ENCODE measurements at places on chromosomes 11 and 22.

DNA sequence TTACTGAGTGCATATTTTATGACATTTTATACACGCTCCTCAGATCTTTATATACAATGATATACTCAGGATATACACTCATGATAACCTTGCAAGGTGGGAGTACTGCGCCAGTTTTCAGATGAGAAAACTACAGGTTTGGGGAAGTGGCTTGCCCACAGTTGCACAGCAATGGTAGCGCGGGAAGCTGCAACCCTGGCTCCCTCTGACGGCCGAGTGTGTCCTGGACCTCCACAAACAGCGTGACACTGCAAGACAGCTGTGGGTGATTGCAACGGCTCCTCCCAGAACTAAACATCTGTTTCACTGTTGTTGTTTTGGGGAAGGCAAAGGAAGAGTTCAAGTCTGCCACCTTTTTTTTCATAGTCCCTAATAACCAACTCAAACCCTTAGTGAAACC, 47.0 kb downstream of the PACSIN2 start:
- DNase-seq, result peak; percentile 78

DNA sequence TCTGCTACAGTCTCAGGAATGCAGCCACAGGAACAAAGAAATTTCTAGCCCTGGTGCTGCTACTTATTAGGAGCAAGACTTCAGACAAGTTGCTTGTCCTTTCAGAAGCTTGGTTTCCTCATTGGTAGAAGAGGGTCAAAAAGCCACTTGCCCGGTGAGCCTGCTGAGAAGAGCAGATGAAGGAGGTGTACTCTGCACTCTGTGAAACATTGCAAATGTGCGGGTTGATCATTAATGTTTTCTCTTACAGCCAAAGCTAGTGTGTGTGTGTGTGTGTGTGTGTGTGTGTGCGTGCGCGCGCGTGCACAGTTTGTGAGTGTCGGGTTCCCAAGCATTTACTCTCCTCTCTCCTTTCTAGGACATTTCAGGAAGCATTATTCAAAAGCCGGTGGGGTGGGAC, 86.3 kb upstream of the NNMT start:
- DNase-seq, result no peak

GRCh38 chr11:47514825-47515647, 37.9 kb downstream of the CELF1 start:
- no peak for DNase-seq

GRCh38 chr22:28911777-28912669, 28.7 kb downstream of the ZNRF3 start:
- peak; percentile 70 for DNase-seq

GRCh38 chr22:28951969-28952521, 68.7 kb downstream of the ZNRF3 start:
- peak; percentile 92 for DNase-seq

DNA sequence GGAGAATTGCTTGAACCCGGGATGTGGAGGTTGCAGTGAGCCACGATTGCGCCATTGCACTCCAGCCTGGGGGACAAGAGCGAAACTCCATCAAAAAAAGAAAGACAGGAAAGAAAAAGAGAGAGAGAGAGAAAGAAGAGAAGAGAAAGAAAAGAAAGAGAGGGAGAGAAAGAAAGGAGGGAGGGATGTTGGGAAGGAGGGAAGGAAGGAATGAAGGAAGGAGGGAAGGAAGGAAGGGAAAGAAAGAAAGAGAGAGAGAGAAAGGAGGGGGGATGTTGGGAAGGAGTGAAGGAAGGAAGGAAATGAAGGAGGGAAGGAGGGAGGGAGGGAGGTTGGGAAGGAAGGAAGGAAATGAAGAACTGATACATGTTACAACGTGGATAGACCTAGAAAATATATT, 12.3 kb upstream of the SPINDOC start:
- DNase-seq, result no peak

- DNase-seq, result peak; percentile 88
These were observed 3.7 kb upstream of the POLD4 start for GRCh38 chr11:67356864-67357561.

- no peak for DNase-seq
These were observed 5.4 kb upstream of the POU2AF1 start for GRCh38 chr11:111384494-111384893.

GRCh38 chr11:43837879-43838278, 42.8 kb upstream of the ALKBH3 start:
- peak; percentile 35 for DNase-seq

DNA sequence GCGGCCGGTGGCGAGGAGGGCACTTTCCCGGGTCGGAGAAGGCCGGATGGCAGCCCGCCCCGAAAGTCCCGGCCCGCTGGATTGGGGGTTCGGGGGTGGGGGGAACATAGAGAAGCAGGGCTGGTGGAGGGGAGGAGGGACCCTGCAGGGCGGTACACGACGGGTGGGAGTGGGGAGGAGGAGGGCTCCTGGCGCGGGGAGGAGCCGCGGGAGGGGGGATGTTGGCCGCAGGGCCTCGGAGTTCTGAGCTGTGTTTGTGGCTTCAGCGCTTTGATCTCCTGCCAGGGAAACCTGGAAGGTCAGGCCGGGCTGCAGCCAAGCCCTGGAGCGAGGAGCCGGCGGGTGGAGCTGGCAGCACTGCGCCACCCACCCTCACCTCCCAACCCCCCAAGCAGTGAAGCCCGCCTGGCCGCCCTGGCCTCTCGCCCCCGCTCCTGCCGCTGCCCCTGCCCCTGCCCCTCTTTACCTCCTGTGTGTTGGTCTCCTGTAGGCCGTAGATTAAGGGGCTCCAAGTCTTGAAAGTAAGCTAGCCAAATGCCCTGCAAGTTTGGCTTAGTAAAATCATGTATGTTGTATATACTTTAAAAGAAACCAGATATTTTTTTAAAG, 30.9 kb downstream of the C22orf31 start:
- DNase-seq, result peak; percentile 87

GRCh38 chr11:97979741-97980140, 1041.0 kb upstream of the CNTN5 start:
- no peak for DNase-seq

- DNase-seq, result no peak
These were observed 42.2 kb upstream of the FAM181B start for GRCh38 chr11:82775736-82776346.
